ENCODE measurements at places on chromosomes 3 and 15.

- DNase-seq: no peak
Measured at GRCh38 chr3:151210676-151211381, 7.8 kb upstream of the GPR171 start.

DNA sequence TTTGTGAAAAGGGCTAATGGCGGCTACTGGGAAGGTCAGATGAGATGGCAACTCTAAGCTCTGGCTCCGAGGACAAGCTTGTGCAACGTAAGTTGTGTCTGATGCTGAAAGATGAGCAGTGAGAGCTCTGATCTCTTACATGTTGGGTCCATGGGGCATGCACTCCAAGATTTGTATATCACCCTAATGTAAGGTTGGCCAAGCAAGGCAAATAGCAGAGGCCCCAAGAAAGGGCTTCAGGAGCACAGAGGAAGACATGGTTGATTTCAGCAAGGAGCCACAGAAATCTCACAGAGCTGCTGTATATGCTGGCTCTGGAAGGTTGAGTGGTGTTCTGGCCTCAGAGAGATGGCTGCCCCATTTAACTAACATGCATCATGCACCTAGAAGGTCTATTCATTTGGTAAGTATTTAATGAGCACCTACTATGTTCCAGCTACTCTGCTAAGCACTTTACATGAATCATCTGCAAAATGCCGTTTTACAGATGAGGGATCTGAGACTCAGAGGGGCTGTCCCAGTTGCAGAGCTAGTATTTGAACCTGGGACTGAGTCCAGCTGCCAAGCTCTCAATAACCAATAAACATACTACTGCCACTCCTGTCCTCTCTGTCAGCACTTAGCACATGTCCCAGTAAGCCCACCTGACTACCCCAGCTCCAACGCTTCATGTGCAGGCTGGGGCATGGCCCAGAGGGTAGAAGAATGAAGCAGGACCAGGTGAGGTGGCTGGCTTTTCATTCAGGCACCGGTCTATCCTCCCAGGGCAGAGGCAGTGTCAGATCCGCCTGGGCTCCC lies 27.8 kb upstream of the ATP2B2 start:
- no peak for DNase-seq

- DNase-seq: no peak
Measured at GRCh38 chr3:53650424-53650823, 156.0 kb downstream of the CACNA1D start.

GRCh38 chr3:40417845-40418543 lies 31.0 kb downstream of the ENTPD3 start:
- no peak for DNase-seq

- DNase-seq: no peak
Measured at GRCh38 chr3:46903341-46904302, 26.1 kb downstream of the PTH1R start.

DNA sequence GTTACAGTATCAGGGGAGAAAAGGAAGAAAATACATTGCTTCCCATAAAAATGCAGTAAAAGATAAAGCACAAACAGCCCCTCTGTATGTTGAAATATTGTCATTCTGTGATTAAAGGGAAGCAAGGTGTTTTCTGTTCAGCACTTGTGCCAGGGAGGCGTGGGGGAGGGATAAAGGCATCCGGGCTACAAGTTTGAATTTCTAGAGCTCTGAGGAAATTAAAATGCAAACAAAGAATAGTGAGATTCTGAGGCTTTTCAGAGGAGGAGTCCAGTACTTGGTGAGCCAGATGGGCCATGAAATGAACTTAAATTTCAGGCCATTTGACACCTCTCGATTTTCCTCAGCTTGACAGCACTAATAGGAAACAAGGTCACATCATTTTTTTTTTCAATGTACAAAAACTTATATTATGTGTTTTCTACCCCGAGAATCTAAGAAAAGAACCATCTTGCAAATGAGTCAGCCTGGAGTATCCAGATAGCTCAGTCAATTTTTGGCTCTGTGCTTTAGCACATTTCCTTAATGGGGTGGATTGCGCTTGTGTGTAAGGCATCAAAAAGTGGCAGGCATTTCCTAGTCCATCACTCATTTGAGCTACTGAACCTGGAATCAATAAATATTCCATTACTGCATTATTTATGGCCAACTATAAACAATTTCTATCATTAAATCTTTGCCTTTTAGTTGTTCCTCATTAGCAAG lies 640.8 kb upstream of the TBL1XR1 start:
- DNase-seq: no peak

DNA sequence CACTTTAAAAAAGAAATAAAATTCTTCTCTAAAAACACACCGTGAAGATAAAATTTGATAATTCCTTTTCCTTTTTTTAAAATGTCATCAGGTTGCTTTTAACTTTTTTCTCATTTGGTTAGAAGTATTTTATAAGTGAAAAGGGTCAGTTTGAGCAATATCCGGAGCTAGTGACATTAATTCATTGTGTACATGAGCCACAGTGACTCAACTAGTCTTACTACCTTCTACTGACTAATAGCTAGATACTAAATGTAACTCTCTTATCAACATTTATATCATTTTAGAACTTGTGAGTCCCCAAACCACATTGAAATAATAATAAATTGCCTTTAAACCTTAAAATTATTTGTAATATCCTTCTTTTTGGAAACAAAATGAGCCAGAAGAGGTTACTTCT lies 101.2 kb upstream of the ZBTB20 start:
- no peak for DNase-seq

DNA sequence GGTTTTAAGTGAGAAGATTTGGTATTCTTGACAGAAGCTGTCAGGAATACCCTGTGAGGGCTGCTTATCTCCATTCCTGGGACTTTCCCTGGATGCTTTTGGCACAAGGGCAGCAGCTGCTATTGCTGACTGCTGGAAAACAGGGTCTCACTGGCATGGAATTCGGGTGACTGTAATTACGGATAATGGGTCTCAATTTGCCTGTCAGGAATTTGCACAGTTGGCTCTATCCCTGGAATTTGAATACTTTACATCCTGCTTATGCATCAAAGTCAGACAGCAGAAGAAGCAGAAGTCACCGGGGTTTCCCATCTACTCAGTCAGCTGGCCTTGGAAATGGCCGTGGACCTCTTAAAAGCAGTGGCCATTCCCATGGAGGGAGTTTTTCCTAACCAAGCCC lies 25.9 kb upstream of the AKAP13 start:
- DNase-seq: no peak

DNA sequence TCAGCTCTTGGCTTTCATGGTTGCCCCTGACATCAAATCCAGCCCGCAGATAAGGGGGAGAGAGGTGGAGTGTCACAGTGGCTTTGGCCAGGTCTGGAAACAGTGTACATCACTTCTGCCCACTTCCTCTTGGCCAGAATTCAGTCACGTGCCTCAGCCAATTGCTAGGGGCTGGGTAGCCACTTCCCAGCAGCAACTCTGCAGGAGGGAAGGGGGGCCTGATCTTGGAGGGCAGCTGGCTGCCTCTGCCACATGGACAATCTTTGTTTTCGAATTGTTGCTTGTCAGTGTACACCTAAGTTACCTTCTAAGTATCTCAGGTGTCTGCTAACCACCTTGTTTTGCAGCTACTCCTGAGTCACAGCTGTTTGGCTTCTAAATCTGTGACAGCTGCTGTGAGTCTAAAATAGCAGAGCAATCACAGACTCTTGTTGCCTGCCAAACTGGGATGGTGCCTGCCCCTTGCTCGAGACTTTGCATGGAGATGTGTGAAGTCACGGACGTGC lies 41.0 kb upstream of the LIMD1 start:
- DNase-seq: no peak

DNA sequence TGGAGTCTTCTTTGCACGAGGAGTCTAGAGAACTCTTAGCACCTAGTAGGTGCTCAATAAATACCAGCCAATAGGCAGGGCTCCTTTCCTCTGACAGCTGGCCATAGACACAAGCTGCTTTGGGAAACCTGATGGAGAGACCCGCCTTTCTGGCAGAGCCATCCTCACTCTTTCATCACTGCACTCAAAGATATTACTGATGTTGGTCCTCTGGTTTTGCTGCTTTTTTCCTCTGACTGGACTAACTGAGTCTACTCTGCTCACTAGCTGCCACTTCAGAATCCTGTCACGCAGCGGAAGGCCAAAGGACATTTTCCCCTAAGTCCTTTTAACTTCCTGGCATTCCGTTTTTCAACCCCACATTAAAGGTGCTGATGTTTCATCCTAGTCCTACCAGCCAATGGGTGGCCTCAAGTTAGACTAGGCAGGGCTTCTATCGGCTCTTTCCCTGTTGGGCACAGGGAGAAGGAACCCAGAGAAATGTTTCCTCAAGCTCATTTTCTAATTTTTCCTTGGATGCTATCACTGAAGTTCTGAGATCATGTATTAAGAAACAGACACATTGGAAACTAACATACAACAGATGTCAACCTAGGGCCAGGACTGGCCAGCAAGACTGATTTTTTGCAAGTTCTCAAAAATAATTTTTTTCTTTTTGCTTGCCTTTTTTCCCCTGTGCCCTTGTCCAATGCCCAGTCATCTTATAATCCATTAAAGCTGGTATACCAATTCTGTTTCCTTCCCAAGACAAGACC lies 132.8 kb upstream of the ICE2 start:
- no peak for DNase-seq

GRCh38 chr15:43095708-43096347 lies 10.0 kb downstream of the UBR1 start:
- DNase-seq: no peak

- no peak for DNase-seq
Measured at GRCh38 chr15:84552896-84553295, 47.9 kb upstream of the ZSCAN2 start.

GRCh38 chr3:181561139-181562031 lies 150.3 kb upstream of the SOX2 start:
- no peak for DNase-seq

DNA sequence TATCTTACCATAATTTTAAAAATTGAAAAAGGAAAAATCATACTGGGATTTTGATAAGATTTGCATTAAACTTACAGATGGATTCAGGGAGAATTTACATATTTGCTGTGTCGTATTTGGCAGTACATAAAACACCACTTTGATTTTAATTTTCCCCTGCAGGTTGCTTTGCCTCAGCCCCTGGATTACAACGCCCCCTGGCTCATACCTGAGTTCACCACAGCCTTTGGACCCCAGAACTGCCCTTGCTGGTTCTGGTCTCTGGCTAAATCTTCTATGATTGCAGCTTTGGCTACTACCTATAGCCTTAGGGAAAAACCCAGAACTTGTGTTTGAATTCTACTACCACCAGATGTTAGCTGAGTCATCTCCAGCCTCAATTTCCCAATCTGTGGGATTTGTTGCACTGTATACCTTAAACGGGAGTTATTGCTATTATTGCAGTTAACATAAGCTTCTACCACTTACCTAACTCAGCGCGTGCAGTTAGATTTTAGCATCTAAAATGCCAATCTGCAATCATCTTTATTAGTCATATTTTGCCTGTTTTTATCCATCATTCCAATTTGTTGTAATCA lies 315.7 kb upstream of the GADL1 start:
- no peak for DNase-seq

- no peak for DNase-seq
Measured at GRCh38 chr15:45417303-45417950, 39.1 kb upstream of the GATM start.

DNA sequence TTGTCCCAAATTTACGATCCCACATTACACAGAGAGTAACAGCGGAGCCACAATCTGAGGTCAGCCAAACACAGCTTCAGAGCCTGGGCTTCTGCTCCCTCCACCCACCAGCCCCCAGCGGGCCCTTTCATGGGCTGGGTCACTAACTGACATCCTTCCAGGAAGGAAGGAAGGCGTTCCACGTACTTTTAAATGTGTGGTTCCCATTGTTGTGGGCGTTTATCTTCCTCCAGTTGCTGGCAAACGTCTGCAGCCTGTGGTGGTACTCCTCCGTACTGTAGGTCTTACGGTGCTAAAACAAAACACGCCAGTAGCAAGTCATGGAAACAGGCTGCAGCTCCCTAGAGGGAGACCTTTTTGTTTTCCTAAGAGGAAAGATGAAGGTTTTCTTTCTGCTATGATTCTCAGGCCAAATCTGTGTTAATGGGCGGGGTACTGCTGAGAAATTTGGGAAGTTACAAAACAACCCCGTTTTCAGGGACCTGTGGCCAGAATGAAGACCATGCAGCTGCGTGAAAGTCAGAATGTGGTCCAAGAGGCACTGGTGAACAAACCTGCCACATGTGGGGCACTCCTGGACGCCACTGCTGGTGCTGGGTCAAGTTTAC lies 7.6 kb downstream of the CTSH start:
- DNase-seq: no peak

- no peak for DNase-seq
Measured at GRCh38 chr3:106093616-106094015, 224.8 kb upstream of the CBLB start.

All from activated T-helper 1 cell treated with anti-CD3 and anti-CD28 coated beads, Interleukin-2, amount 50 U/mL, for 16 hours (primary cell).